ENCODE measurements at places on chromosomes 5 and 9.

DNA sequence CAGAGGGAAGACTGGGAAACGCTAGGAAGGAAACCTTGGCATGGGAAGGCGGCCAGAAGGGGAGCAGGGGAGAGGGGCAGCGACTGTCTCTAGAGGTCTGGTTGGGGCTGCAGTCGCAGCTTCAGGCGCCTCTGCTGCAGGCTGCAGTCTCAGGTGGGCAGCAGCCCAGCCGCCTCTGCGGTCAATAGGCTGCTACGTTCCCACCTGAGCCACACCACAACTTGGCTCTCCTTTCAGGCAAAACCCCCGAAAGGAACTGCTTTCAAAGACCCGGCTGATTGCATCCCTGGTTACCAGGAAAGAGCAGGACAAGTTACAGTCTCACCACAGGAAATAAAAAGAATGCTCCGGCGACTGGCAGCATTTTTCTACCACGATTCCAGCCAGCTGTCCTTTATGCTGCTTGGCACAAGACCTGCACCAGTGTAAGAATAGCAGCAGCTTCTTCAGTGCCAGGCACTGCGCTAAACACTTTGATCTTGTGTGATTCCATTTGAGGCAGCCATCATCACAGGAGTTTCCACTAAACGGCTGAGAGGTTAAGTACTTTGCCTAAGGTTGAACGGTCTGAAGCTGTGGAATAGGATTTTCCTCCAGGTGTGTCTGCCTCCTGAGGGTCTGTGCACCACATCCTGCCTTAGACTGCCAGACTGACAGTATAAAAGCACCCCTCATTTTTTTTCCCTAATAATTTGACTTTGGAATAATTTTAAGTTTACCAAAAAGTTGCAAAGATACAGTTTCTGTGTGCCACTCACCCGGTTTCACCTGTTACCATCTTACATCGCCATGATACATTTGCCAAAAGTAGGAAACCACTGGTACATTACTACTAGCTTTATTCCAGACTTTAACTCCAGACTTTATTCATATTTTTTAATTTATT lies 7.5 kb downstream of the RPS14 start:
- peaks cover 35% of the 10 kb centered on the region for H3K36me3 ChIP-seq
- peaks cover 16% of the 10 kb centered on the region for H3K4me1 ChIP-seq
- DNase-seq: no peak
- H3K27ac ChIP-seq: peak overlapping the region; percentile 13
- H3K4me3 ChIP-seq: no peak overlapping the region

DNA sequence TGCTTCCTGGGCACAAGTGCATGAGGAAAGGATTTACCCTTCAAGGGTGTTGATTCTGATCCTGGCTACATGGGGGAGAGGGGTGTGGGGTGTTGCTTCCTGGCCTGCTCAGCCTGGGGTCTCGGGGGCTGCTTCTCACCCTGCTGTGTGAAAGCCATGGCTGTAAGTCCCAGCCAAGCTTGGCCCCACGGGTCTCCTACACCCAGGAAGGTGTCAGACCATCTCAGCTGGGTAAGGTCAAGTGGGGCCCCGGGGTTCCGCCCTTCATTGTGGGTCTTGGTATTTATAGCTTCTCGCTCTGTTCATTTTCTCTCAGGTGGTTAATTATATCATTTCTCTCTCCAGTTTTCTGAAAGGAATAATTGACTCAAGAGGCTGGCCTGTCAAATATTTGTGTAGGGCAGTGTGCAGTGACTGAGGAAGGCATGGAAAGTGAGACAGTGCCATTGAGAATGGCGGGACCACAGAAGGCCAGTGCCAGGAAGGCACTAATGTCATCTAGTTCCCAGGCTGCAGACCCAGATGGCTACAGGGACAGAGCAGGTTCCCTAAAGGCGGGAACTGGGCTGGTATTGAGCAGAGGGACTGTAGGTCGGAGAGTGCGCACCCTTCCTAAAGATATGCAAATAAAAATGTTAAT lies 126.0 kb downstream of the FOXD1 start:
- DNase-seq: no peak
- H3K4me3 ChIP-seq: no peak overlapping the region
- no peak overlapping the region for H3K27ac ChIP-seq
- peaks cover 45% of the 10 kb centered on the region for H3K27me3 ChIP-seq
- no peaks in the 10 kb centered on the region for H3K4me1 ChIP-seq
- no peaks in the 10 kb centered on the region for H3K36me3 ChIP-seq

DNA sequence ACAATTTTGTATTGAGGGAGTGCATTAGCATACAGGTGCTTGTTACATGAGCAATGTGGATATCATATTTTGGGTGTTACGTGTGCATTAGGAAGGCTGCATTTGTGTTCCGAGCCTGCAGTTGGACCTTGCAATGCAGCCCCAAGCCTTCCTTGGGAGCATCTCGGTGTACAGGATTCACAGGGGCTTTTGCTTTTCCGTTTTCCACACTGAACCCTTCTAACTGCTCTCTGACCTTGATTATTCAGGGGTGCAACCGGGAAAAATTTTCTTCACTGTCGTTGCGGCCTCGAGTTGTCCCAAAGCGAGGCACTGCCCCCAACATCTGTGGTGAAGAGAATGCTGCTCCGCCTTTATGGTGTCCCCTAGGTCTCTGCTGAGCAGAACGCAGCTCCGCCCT lies 80.1 kb upstream of the PLEKHG4B start:
- no peaks in the 10 kb centered on the region for H3K4me1 ChIP-seq
- H3K27ac ChIP-seq: no peak overlapping the region
- H3K4me3 ChIP-seq: no peak overlapping the region
- DNase-seq: no peak
- H3K36me3 ChIP-seq: no peaks in the 10 kb centered on the region

DNA sequence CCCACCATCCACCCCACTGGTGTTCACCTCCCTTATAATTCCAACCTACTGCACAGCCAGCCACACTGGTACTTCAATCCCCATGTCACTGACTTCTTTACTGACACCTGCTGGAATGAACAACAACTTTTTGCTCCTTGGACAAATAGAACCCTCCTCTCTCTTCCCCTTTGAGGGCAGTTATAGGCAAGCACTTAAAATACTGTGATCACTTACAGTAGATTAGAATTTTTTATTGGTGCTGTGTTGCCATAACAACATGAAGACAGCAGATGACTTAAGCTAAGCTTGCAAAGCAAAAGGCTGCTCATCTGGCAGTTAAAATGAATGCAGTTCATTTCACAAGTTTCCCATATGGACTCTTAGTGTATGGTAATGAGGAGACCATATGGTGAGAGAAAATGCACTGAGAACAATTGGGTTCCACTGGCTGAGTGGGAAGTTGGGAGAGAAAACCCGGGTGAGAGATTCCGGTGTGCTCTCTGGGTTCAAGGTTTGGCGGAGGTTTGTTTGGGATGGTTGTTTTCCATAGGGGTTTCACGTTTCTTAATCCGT lies 374.3 kb downstream of the EBF1 start:
- no peak overlapping the region for H3K27ac ChIP-seq
- H3K36me3 ChIP-seq: no peaks in the 10 kb centered on the region
- no peak for DNase-seq
- H3K4me3 ChIP-seq: no peak overlapping the region
- H3K27me3 ChIP-seq: no peaks in the 10 kb centered on the region

GRCh38 chr9:78397045-78397444 lies 100.1 kb downstream of the PSAT1 start:
- H3K4me3 ChIP-seq: no peak overlapping the region
- no peaks in the 10 kb centered on the region for H3K36me3 ChIP-seq
- no peak for DNase-seq
- no peak overlapping the region for H3K27ac ChIP-seq

DNA sequence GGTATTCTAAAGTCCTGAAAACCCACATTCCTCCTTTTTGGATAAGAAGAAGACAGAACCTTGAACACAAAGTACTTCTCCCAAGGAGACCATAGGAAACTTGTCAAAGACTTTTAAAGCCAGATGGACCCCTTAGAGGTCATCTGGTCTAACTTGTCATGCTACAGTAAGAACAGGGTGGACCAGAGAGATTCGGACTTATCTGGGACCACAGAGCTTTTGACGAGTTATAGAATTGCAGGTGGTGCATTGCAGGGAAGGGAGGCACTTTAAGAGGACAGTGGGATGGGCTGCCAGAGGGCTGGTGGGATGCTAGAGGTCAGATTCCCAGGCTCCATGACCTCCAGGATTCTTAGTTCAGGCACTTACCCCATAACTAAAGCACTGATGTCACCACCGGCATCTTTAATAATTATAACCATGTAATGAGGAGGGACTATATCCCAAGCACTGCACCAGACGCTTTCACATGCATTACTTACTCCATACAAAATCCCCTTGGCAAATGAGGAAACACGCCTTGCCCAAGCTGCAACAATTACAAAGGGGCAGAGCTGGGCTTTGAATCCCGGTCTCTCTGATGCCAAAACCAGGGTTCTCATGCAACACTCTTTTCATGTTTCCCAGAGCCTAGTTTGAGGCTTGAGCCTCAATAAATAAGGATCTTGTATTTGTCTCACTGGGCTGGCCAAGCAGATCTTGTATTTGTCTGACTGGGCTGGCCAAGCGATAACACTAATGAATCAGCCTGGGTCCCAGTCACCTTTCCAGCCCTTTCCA lies 12.8 kb upstream of the GPX3 start:
- H3K27me3 ChIP-seq: no peaks in the 10 kb centered on the region
- no peaks in the 10 kb centered on the region for H3K4me1 ChIP-seq
- H3K27ac ChIP-seq: no peak overlapping the region
- no peak for DNase-seq
- no peaks in the 10 kb centered on the region for H3K36me3 ChIP-seq
- no peak overlapping the region for H3K4me3 ChIP-seq

- H3K27me3 ChIP-seq: no peaks in the 10 kb centered on the region
- peaks cover 18% of the 10 kb centered on the region for H3K4me1 ChIP-seq
- H3K27ac ChIP-seq: no peak overlapping the region
- no peaks in the 10 kb centered on the region for H3K36me3 ChIP-seq
- no peak overlapping the region for H3K4me3 ChIP-seq
Observed at GRCh38 chr5:57113481-57113880, 60.4 kb upstream of the GPBP1 start.

DNA sequence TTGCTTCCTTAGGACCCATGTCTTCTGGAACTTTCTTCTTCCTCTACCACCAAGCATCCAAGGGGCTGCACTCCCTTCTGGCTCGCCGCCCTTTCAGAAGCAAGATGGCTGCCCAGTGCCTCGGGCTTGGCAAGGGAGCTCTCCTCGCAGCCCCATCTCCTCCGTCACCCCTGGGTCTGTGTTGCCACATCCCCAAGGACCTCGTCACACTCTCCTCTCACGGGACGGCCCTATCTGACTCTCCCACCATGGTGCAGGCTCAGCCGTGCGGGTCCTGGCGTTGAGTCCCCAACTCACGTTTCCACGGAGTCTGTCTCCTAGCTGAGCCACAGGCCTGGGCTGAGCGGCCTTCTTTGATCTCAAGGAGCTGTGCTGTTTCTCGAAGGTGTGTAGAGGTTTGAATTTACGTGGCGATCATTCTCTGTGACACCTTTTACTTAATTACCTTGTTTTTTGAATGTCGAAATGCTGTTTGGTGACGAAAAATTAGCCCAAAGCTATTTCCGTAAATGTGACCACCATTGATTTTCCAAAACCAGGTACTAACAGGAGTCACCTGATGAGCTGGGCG lies 15.0 kb upstream of the SCGB3A1 start:
- H3K36me3 ChIP-seq: no peaks in the 10 kb centered on the region
- no peak overlapping the region for H3K4me3 ChIP-seq
- DNase-seq: no peak
- H3K4me1 ChIP-seq: peaks cover 6% of the 10 kb centered on the region

DNA sequence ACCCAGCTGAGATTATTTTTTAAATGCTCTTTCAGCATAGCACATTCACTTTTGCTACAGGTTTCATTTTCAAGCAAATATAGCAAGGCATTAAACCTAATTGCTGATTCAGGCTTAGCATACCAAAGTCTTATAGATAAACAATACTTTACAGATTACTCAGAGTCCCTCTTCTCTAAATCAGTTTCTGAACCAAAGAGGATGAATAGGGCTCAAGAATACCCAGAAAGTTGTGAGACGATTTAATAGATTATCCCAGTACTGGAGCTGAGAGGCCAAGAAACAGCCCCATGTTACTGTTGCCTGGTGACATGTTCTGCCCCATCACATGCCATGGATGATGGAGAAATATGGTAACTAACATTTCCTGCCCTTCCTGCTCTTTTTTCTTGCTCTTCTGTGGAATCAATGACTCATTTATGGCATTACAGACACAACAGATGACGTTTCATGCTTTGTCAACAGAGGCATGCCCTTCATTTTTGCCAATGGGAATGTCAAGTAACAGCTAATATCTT lies 18.1 kb upstream of the SSBP2 start:
- peaks cover 2% of the 10 kb centered on the region for H3K4me1 ChIP-seq
- H3K4me3 ChIP-seq: no peak overlapping the region
- H3K36me3 ChIP-seq: no peaks in the 10 kb centered on the region
- no peak for DNase-seq

DNA sequence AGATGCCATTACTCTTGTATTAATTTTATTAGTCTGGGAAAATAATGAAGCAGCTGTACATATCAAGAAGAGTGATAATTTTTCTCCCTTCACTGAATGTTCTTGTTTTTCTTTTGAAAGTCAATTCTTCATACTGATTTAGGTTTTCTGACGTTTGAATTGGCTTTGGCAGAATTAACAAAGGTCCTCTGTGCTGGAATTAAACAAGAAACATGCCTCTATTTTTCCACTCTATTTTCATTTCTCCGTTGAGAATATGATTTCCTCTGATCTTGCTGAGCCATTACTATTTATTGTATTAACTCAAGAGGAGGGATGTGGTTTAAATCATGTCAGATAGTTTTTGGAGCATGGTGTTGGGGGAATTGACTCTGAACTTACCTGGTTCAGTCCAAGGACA lies 42.3 kb downstream of the ANKDD1B start:
- no peaks in the 10 kb centered on the region for H3K27me3 ChIP-seq
- no peaks in the 10 kb centered on the region for H3K36me3 ChIP-seq
- H3K4me1 ChIP-seq: no peaks in the 10 kb centered on the region
- no peak for DNase-seq
- H3K4me3 ChIP-seq: no peak overlapping the region

DNA sequence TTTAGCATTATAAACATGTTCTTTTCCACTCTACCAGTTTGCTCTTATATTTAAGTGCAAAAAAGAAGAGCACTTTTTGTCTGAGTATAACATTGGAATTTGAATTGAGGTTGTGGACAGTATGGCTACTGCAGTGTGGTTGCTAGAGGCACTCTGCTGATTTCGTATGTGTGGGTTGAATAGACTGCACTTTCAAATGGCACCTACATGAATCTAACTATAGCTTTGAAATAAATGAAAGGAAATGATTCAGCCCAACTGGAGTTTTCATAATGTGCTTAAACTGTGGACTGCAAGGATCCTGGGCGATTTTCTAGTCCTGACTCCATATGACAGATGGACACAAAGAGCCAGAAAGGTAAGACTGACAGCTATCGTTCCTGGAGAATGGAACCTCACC lies 657.6 kb upstream of the RIOK2 start:
- DNase-seq: no peak
- H3K27me3 ChIP-seq: no peaks in the 10 kb centered on the region
- no peaks in the 10 kb centered on the region for H3K36me3 ChIP-seq
- H3K4me1 ChIP-seq: no peaks in the 10 kb centered on the region

GRCh38 chr5:72108202-72109061 lies 1.2 kb downstream of the MAP1B start:
- peaks cover 59% of the 10 kb centered on the region for H3K27me3 ChIP-seq
- H3K27ac ChIP-seq: no peak overlapping the region
- H3K36me3 ChIP-seq: no peaks in the 10 kb centered on the region
- H3K4me3 ChIP-seq: peak overlapping the region; percentile 25

- H3K36me3 ChIP-seq: no peaks in the 10 kb centered on the region
- no peak for DNase-seq
Observed at GRCh38 chr5:74107899-74108298, 481.9 kb downstream of the ARHGEF28 start.

GRCh38 chr5:1641041-1641440 lies 117.3 kb upstream of the LPCAT1 start:
- peaks cover 29% of the 10 kb centered on the region for H3K27me3 ChIP-seq
- H3K4me3 ChIP-seq: no peak overlapping the region
- H3K36me3 ChIP-seq: no peaks in the 10 kb centered on the region
- H3K27ac ChIP-seq: no peak overlapping the region
- no peak for DNase-seq
- peaks cover 14% of the 10 kb centered on the region for H3K4me1 ChIP-seq
